GM23338 (cell line): ENCODE measurements at places on chromosomes 3 and 15. TPM values are rescaled to one million over a fixed set of nuclear protein-coding genes. Genes with fewer than 3 reads are reported as not detected.

DNA sequence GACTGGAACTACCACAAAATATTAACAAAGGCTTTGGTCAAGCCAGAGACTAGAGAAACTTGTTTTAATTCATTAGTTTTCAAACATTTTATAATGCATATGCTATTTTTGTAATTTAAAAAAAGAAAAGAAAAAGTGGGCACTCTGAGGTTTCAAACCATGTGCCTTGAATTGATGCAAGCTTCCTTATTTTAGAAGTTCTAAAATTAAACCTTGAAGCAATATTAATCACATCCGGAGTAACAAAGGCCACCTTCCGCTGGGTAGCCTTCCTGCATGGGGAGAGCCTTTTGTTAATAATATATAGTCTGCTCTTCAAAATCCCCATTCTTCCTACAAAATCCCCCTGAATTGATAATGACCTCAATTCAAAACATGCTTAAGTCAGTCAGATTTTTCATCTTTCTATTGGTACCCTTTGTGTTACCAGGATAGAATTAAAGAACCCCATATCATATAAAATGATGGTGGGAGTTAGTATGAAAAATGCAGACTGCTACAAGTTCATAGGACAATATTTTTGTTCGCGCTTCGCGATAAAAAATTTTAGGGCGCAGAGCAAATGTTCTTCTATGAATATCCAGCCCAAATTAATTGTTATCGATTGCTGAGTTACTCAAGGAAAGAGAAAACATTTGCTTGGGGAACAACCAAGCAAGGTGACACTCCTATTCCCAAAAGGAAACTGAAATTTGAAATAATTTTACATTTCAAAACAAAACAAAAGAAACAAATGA is 30.6 kb downstream of the LDHAL6B start:
- no peak for DNase-seq

The RHCG gene
- total RNA-seq = 0.63 TPM in 1 of 2 replicates, not detected in the other

The SLITRK3 gene
- total RNA-seq = 1.7 and 3.2 TPM in 2 replicates

GRCh38 chr3:146831659-146832058 is 226.5 kb upstream of the PLSCR5 start:
- no peak for DNase-seq

GRCh38 chr15:67575039-67575502 is 32.6 kb downstream of the MAP2K5 start:
- DNase-seq = peak; percentile 17

The PLA2G4E gene
- not detected in 2 replicates for total RNA-seq

DNA sequence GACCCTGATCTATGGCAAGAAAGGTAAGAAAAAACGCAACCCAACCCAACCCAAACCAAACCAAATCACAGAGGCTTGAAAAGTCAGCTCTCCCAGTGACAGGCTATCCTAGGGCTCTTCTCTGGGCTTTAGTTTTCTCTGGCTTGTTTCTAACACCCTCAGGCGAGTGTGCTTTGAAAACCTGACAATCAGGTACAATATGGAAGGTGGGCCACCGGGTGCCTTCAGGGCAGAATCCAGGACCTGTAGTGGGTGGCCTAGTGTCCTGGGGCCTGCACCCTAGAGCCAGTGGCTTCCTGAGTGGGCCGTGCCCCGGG is 46.8 kb downstream of the BHLHE40 start:
- no peak for DNase-seq

GRCh38 chr15:39173426-39173825 is 407.5 kb upstream of the THBS1 start:
- no peak for DNase-seq

GRCh38 chr15:74907163-74907870 is 666 bp upstream of the FAM219B start:
- peak; percentile 34 for DNase-seq

The AMT gene
- 32.8 and 39.9 TPM in 2 replicates for total RNA-seq

The FRMD4B gene
- 6.4 and 8.6 TPM in 2 replicates for total RNA-seq

DNA sequence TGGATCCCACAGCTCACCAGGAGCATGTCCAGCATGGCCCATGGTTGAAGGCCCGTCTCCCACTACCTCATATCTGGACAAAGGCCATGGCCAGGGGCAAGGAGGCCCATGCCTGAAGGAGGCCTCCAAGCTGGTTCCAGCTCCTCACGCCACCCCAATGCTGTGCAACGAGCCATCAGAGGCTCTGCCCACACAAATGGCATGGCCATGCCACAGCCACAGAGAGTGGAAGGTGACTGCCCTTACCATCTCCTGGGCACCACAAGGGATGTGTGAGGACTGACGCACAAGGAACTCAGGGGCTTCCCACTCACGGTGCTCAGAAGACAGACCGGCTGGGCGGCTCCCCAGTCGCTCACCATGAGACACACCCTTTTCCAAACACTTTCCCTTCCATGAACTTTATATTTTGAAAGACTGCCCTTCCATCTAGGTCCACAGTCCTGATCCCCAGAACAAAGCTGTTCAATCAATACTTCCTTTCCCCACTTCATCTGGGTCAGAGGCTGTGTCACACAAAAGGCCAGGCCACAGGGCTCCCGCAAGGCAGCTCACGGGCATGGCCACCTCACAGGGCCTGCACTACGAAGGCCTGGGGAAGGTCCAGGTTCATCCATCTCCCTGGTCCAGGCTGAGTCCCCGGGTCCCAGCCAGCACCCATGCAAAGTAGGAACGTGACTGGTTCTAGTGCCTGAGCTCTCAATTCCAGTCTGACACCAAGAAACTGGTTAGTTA is 66.4 kb downstream of the CYFIP1 start:
- no peak for DNase-seq

- no peak for DNase-seq
Observed at GRCh38 chr15:23057707-23058106, 18.3 kb upstream of the TUBGCP5 start.

- peak; percentile 50 for DNase-seq
Observed at GRCh38 chr3:172607305-172608121, 84.3 kb upstream of the TNFSF10 start.

The FAM98B gene
- 30.8 and 32.5 TPM in 2 replicates for total RNA-seq

The ITIH1 gene
- not detected in 2 replicates for total RNA-seq

The ATP1B3 gene
- 135 and 165 TPM in 2 replicates for total RNA-seq

DNA sequence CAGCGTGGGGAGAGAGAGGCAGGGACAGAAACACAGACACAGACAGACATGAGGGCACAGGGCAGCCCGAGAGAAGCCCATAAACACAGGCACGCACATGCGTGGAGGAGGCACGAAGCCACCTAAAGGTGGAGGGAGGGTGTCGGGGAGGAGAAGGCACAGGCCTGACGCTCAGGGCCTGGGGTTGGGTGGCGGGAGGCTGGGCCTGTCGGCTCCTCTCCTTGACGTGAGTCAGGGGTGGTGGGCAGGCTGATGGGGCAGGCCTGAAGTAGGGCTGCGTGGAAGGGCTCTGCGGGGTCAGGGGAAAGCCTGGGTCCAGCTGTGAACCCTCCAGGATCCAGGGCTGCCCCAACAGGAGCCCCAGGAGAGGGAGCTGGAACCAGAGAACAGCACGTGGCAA is 74.2 kb downstream of the EPHB3 start:
- no peak for DNase-seq

DNA sequence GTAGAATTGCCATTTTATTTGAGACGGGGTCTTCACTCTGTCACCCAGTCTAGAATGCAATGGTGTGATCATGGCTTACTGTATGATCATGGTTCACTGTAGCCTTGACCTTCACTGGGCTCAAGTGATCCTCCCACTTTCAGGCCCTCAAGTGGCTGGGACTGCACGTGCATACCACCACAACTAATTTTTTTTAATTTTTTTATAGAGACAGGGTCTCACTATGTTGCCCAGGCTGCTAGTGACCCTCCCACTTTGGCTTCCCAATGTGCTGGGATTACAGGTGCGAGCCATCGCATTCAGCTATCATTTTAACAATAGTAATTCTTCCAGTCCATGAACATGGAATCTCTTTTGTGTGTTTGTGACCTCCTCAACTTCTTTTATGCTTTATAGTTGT is 11.9 kb downstream of the EPM2AIP1 start:
- DNase-seq = no peak

DNA sequence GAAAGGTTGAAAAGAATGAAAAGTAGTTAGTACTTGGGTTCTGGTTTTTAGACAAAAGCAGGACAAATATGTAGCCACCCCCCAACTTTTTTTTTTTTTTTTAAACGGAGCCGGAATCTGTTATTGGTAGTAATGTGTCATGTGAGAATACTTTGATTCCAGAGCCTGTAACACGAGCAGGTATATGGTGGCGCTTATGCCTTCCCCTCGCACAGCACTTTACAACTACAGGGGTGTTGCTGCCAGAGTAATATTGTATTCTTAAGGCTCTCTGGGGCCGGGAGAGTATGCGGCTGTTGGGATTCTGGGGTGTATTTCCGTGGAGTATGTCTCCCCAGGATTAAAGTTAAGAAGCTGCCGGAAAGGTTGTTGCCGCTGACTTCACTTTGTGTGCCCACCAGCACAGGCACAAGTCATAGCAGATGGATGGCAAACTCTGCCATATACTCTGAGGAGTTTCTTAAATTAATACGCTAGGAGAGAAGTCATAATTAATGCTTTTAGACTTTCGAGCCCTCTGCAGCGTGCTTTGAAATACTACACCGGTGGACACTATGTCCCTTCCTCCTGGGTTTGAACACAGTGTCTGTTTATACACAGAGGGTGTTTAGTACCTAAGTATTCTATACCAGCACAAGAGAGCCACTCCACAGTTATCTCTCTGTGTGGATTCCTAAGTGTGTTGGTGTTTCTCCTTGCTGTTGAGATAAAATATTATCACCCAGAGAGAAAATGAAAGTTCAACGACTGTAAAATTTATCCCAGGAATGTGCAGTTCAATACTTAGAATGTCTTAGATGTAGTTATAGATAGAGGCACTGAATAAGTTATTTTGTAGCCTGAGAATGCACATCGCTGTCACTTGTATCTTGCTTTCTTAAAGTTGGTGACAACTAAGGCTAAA is 1.4 kb downstream of the MBNL1 start:
- DNase-seq = peak; percentile 30

- no peak for DNase-seq
Observed at GRCh38 chr3:464255-464654, 267.7 kb downstream of the CHL1 start.

- no peak for DNase-seq
Observed at GRCh38 chr3:54134713-54135112, 12.4 kb downstream of the CACNA2D3 start.

GRCh38 chr15:58573270-58573669 is 141.5 kb downstream of the LIPC start:
- DNase-seq = no peak

- DNase-seq = no peak
Observed at GRCh38 chr3:98784042-98784441, 20.9 kb downstream of the ST3GAL6 start.

GRCh38 chr15:90814191-90814821 is 54.1 kb upstream of the FURIN start:
- no peak for DNase-seq

GRCh38 chr15:101026656-101027272 is 107.6 kb downstream of the LRRK1 start:
- DNase-seq = no peak

GRCh38 chr15:100116416-100117190 is 225.2 kb downstream of the ADAMTS17 start:
- DNase-seq = no peak

The GOLGA6D gene
- total RNA-seq = 1.0 and 2.1 TPM in 2 replicates

DNA sequence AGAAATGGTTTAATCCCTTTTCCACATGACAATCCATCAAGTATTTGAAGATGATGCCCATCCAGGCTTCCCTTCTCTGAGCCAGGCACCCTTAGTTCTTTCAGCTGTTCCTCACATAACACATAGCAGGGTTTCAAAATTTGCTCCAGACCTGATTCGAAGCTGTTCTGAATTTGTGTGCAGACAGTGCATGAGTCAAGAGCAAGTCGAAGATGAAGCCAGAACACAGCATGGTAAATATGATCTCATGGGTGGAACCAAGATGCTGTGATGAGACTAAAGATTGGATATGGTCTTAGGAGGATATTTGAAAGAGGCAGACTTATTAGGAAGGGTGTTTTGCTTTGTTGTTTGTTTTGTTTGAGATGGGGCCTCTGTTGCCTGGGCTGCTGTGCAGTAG is 32.6 kb upstream of the PDE8A start:
- no peak for DNase-seq

The SLC35A5 gene
- 40.4 and 56.4 TPM in 2 replicates for total RNA-seq

The CLDN16 gene
- total RNA-seq = not detected in 2 replicates

The FBXL22 gene
- total RNA-seq = 0.19 TPM in 1 of 2 replicates, not detected in the other

GRCh38 chr15:45117308-45118130 is 3.4 kb downstream of the DUOXA2 start:
- peak; percentile 24 for DNase-seq

GRCh38 chr3:173639098-173639497 is 241.6 kb downstream of the NLGN1 start:
- DNase-seq = no peak

DNA sequence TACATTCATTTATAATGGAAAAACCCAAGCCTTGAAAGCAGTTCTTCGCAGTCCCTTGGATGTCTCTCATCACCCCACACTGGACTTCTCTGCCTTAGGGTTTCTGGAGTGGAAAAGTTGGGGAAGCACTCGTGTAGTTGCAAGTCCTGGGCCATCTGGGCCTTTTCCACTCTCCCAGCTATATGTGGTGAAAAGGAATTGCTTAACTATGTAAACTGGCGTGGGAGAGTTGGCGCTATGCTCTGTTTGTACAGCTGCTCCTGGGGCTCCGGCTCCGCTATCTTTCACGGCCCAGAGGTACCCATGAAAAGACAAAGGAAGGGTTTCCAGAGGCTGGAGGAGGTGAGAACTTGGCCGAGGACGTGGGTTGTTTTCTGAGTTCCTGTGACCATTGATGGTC is 81.1 kb upstream of the MYZAP start:
- no peak for DNase-seq

GRCh38 chr3:117439812-117440211 is 730.2 kb downstream of the TUSC7 start:
- peak; percentile 76 for DNase-seq

The IMPG2 gene
- not detected in 2 replicates for total RNA-seq

The GXYLT2 gene
- total RNA-seq = 5.1 and 5.8 TPM in 2 replicates

The PLCL2 gene
- 9.2 and 9.7 TPM in 2 replicates for total RNA-seq

DNA sequence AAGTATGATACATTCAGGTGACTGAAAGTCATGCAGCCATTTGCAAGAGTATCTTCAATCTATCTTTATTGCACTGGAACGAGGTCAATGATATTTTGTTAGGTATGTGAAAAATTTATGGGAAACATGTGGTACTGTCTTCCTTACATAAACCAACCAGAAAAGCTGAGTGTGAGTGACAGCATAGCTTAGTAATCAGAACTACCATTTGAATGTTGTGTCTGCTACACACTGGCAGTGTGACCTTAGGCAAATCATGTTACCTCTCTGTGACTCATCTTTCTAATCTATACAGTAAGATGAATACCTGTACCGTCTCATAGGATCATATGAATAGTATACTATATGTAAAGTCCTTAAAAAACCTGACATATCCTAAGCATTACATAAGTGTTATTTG is 337.9 kb upstream of the IL12A start:
- DNase-seq = no peak

GRCh38 chr3:113284453-113285050 is 73.2 kb downstream of the BOC start:
- no peak for DNase-seq
